Epithelial cell of umbilical artery (primary cell): ENCODE measurements at places on chromosomes 3 and 15. TPM values are rescaled to one million over a fixed set of nuclear protein-coding genes. Genes with fewer than 3 reads are reported as not detected.

The FSD2 gene
- not detected in 2 replicates for total RNA-seq

The PIF1 gene
- 7.5 and 12.6 TPM in 2 replicates for total RNA-seq

The EPM2AIP1 gene
- 9.6 and 11.4 TPM in 2 replicates for total RNA-seq

The FBXO40 gene
- under 0.01 TPM in 1 of 2 replicates, not detected in the other for total RNA-seq

The PCSK6 gene
- 0.32 TPM in 1 of 2 replicates, not detected in the other for total RNA-seq

The GLDN gene
- total RNA-seq = under 0.01 TPM in 1 of 2 replicates, not detected in the other

The GOLGA6L9 gene
- 0.97 and 2.0 TPM in 2 replicates for total RNA-seq

The ACKR2 gene
- not detected in 2 replicates for total RNA-seq

The CLDN18 gene
- not detected in 2 replicates for total RNA-seq

The FGD5 gene
- 54.0 and 58.8 TPM in 2 replicates for total RNA-seq

The ISG20 gene
- 13.0 and 17.2 TPM in 2 replicates for total RNA-seq

The GOLGA8K gene
- total RNA-seq = 0.30 and 0.32 TPM in 2 replicates

The ECE2 gene
- not detected in 2 replicates for total RNA-seq
